NCI-H1694 treated with DMSO at 0.1 percent for 48 hours (cell line): ENCODE measurements at places on chromosomes 16 and 17.
A peak's percentile ranks its signal among the peaks of the same experiment; 100 is the strongest.

GRCh38 chr16:82322177-82322576 is 152.2 kb upstream of the MPHOSPH6 start:
- DNase-seq: no peak

- no peak for DNase-seq
Measured at GRCh38 chr17:76781056-76781982, 43.4 kb downstream of the MFSD11 start.

- DNase-seq: no peak
Measured at GRCh38 chr16:85759631-85760419, 8.9 kb upstream of the C16orf74 start.

GRCh38 chr16:87534030-87534653 is 41.3 kb upstream of the ZCCHC14 start:
- DNase-seq: no peak

- DNase-seq: no peak
Measured at GRCh38 chr17:78257810-78258322, 26.4 kb downstream of the TMEM235 start.

GRCh38 chr16:68995011-68995504 is 110.4 kb upstream of the HAS3 start:
- DNase-seq: no peak

DNA sequence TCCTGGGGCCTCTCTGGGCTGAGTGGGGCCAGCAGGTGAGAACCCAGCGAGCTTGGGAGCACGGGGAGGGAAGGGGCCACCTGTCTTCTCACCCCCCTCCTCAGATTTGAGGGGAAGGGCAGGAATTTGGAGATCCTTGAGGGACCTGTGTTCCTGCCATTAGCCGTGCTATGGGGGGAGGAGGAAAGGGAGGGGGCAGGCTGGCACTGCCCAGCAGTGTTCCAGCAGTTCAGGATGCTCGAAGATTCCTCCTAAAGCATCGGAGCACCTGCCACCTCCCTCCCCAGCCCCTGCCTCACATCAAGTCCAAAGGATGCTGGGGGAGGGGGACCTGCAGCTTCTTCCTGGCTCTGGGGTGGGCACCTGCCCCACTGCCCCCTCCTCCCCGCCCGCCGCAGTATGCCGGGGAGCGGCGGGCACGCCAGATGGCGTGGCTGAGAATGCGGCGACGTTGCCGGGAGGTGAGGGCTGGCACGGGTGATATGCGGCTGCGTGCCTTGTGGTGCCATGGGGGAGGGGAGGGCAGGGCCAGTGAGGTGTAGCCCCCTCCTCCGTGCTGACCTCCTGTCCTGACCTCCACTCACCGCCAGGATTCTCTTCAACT is 4.7 kb upstream of the NEUROD2 start:
- peak; percentile 59 for DNase-seq

DNA sequence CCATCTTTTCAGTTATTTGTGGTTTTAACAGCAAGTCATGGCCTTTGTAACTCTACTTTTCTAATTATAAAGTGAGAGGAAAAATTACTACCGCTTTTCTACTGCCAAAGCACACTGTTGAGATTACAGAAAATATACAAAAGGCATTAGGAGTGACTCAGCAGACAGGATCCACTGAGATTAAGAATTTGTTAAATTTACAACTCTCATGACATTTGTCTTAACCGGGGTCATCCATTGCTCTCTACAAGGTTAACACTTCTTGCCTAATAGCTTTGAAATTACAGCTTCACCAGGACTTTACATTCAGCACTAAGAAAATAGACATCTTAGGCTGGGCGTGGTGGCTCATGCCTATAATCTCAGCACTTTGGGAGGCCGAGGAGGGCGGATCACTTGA is 93.4 kb downstream of the SSH2 start:
- DNase-seq: no peak

DNA sequence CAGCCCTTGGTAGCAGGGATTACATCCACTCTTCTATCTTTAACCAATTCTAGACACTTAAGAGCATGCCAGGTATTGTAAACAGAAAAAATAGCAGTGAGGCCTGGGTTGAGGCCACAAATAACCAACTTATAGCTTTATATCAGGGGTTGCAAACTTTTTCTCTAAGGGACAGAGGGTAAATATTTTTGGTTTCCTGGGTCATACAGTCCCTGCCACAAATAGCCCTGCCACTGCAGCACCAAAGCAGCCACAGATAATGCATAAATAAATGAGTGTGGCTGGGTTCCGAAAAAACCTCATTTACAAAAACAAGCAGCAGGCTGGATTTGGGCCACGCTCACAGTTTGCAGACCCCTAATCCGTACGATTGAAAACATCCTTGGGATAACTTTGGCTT is 46.7 kb downstream of the STAT3 start:
- no peak for DNase-seq

GRCh38 chr17:17972952-17973254 is 241 bp downstream of the DRC3 start:
- no peak for DNase-seq

- DNase-seq: no peak
Measured at GRCh38 chr17:82544431-82545070, 25.0 kb downstream of the FOXK2 start.

GRCh38 chr17:60506312-60506711 is 19.7 kb downstream of the APPBP2 start:
- DNase-seq: no peak

- DNase-seq: peak; percentile 54
Measured at GRCh38 chr16:4298761-4299522, 16.9 kb upstream of the GLIS2 start.

GRCh38 chr16:71442051-71442440 is at the start of gene TLE7:
TLE7 (minus strand) TSS chr16:71442054; CDS start chr16:71433324, 8,730 bp downstream.
- no peak for DNase-seq

DNA sequence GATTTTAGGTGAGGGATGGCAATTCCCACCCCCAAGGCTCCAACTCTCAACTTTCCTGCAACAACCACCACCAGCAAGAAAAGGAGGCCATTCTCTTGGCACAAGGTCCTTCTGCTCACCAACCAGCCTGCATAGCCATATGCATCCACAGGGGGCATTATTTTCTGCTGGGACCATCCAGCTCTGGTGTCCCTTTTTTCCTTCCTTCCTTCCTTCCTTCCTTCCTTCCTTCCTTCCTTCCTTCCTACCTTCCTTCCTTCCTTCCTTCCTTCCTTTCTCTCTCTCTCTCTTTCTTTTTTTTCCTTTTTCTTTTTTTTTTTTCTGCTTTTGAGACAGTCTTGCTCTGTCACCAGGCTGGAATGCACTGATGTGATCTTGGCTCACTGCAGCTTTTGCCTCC is 21.1 kb upstream of the COX10 start:
- no peak for DNase-seq

- peak; percentile 72 for DNase-seq
Measured at GRCh38 chr17:7912927-7913524, 3.1 kb downstream of the RNF227 start.

- no peak for DNase-seq
Measured at GRCh38 chr17:49755663-49756283, 8.2 kb downstream of the FAM117A start.

DNA sequence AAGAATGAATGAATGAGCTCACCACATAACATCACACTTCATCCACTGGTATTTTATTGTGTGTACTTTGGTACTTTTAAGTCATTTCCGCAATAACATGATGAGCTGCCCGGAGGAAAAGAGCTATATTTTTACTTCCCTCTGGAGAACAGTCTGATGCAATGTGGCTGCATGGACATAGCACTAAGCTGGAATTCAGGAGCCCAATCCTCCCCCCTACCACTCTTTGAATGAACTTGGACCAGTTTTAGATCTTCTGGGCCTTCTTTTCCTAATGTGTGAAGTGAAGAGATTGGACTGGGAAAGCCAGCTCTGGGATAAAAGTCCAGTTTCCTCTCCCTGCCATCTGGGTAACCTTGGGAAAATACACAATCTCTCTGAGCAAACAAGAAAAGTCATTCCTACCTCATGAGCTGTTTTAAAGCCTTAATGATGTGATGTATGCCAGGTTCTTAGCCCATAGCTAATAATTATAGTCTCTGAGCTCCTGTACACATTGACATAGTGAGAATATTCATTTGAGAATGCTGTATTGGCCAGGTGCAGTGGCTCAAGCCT is 79.3 kb downstream of the ABCC12 start:
- DNase-seq: no peak

GRCh38 chr17:18141210-18141803 is 32.8 kb downstream of the MYO15A start:
- DNase-seq: peak; percentile 85

DNA sequence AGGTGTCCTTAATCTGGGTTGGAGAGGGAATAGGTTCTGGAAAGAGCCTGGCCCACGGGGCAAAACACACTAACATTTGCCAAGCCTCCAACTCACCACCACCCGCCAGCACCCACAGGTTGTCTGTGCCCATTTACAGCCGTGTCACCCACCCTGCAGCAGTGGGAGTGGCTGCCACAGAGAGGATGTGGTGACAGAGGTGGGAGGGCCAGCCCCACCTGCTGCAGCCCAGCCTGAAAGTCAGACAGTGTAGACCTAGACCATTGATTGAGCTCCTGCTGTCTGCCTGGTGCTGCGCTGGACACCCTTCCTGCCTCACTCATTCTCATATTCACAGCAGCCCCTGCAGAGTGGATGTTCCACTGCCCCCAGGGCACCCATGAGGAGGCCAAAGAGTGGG is 44.7 kb downstream of the IL21R start:
- no peak for DNase-seq

GRCh38 chr16:12147681-12148080 is 171.1 kb downstream of the SNX29 start:
- DNase-seq: peak; percentile 43

- no peak for DNase-seq
Measured at GRCh38 chr17:82063424-82064415, 1.9 kb downstream of the DUS1L start.

GRCh38 chr16:9128346-9129342 is 37.2 kb downstream of the HAPSTR1 start:
- no peak for DNase-seq

DNA sequence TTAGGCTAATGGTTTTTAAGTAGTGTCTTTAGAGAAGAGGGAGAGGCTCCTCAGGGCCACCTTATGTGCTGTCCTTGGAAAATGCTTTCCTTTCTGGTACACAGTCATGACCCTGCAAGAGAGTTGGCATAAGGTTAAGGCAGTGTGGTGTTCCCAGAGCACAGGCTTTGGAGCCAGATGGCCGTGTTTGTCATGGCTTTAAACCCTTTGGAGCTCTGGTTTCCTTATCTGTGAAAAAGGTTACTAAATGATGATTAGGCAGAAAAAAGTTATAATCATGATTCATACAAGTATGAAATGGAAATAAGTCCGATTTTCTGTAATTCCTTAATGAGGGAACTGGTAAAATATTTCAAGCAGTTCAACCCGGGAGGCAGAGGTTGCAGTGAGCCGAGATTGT is 13.2 kb downstream of the UTP4 start:
- peak; percentile 27 for DNase-seq

DNA sequence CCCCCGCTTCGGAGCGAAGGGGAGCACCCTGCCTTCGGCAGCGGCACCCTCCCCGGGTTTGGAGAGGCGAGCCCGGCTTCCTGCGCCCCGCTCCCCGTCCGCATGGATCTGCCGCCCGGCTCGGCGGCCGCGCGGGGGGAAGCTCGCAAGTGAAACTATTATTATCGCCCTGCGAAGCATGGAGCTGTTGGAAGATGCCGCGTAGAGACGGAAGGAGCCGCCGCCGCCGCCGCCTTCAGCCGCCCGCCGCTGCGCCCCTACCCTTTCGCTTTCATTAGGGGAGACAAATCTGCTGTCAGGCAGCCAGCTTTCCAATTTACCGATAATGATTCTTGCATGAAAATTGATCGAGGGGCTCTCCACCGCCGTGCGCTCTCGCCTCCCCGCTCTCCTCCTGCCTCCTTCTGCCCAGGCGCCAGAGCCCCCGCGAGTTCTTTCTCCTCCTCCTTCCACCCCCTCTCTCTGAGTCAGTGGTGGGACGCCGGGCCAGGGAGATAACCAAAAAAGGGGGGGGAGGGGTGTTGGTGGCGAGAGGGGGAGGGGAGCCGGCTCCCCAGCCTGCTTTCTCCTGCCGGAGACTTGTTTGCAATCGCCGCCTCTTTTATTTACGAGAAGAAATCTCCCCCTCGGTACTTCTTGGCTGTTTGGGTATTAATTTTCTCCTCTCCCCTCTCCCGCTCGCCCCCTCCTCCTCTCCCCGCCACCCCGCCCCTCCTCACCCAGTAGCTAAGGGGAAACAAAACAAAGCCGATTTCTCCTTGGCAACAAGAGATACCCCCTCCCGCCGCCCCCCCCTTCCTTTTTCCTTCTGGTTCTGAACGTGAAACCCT is 58.0 kb upstream of the GSE1 start:
- DNase-seq: no peak

- peak; percentile 91 for DNase-seq
Measured at GRCh38 chr17:82351713-82352488, 7.1 kb upstream of the TEX19 start.

DNA sequence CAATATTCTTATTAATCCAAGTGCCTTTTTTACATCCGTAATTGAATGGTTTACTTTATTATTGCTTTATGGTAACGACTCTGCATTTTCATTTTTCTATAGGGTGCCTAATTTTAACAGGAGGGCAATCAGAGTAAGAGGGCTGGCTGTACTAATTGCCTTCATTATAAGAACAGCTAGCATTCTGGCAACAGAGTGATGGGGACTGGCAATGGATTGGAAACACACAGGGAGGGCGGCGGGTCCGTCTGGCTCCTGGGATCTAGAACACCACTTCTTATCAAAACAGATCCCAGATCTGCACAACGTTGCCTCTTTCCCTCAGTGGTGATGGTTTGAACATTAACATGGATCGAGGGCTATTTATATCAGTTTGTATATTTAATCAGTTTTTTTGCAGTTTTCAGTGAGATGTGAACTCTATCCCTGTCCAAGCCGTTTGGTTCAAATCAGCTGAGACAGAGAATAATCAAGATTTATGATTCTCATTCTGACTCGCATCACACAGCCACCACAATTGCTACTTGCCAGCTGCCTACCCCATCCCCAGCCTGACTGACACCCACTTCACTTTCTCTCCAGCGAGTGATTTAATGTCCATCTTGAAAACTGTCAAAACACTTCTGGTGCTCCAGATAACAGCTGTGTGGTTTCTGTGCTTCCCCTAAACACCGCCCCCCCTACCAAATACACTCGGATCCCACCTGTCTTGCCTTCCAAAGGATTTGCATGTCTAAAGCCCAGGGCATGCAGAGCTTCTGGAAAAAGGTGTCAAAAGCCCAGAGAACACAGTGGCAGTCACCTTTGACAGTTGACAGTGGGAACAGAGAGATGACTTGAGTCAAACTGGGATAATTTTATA is 327.9 kb downstream of the HS3ST4 start:
- DNase-seq: no peak

DNA sequence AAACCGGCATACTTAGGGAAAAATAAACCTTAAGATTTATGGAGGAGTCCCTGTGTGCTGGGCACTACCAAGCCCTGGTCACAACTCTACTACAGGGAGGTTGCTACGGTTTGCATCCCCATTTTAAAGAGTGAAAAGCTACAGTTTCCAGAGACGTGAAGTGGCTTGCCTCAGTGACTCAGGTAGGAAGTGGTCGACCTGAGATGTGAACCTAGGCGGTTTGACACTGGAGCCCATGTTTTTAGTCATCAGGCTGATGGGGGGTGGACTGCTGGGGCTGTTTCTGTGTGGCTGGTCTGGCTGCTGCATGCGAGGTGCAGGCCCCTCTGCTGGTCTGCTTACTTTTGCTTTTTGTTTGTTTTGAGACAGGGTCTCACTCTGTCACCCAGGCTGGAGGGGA is 6.6 kb downstream of the COX6A2 start:
- DNase-seq: no peak
